Neural cell (in vitro differentiated cells): ENCODE measurements at places on chromosomes 7 and 10. TPM values are rescaled to one million over a fixed set of nuclear protein-coding genes. Genes with fewer than 3 reads are reported as not detected.

The DIP2C gene
- 24.1 and 25.6 TPM in 2 replicates for polyA plus RNA-seq

The CHST15 gene
- polyA plus RNA-seq, result 0.78 and 0.79 TPM in 2 replicates

The ANKRD1 gene
- polyA plus RNA-seq, result 0.98 TPM in 1 of 2 replicates, not detected in the other

The PRSS37 gene
- polyA plus RNA-seq, result not detected in 2 replicates

The LDB3 gene
- polyA plus RNA-seq, result 0.12 TPM in 1 of 2 replicates, not detected in the other
